ENCODE measurements at places on chromosomes 6 and 20.

- no peak for DNase-seq
Observed at GRCh38 chr20:4942331-4942730, 59.0 kb downstream of the SLC23A2 start.

DNA sequence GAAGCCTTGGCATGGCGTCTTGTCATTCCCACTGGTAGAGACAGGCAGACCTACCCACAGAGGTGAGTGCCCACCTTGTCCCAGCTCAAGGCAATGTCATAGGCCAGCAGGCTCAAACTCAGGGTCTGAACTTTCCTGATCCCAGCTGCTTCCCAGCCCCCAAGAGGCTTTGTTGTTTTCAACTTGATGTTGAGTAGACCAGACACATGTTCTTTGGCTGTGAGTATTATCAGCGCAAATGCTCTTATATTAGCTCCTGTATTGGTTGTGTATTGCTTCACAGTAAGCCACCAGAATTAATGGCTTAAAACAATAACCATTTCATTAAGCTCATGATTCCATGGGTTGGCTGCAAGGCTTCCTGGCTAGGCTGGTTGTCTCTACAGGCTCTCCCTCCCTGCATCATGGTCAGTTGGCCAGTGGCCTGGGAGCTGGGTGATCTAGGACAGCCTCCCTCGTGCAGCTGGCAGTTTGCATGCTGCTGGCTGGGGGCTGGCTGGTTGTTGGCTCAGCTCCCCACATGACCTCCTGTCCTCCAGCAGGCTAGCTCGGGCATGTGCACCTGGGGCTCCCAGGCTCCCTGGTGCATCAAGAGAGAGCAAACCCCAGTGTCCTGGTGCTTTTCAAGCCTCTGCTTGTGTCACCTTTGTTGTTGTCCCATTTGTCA is 21.6 kb downstream of the TOX2 start:
- DNase-seq: no peak

GRCh38 chr6:151101161-151101815 is 138.5 kb upstream of the AKAP12 start:
- no peak for DNase-seq

GRCh38 chr20:40508821-40509220 is 180.2 kb downstream of the MAFB start:
- DNase-seq: no peak

DNA sequence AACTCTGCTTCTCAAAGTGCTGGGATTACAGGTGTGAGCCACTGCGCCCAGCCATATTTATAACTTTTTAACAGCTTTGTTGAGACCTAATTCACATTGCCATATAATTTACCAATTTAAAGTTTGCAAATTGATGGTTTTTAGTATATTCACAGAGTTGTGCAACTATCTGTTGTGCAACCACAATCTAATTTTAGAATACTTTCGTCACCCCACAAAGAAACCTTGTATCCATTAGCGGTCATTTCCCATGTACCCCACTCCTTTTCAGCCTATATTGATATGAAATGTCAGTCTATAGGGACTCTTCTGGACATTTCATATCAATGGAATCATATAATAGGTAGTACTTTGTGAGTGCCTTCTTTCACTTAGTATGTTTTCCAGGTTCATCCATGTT is 55.8 kb downstream of the FOXO3 start:
- no peak for DNase-seq

DNA sequence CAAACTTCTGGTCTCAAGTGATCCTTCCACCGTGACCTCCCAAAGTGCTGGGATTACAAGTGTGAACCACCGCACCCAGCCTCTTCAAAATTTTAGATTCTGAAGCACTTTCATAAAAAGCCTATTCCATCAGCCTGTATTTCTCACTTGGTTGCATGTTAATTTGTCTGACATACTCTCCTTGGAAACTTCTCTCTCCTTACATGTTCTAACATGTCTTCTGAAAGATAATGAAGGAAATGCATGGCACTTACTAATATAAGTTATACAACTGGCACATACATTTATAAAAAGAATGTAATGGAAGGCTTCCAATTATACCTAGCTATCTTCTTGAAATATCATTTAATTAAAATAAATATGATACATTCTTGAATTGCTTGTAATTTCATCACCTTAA is 597.5 kb downstream of the TBC1D32 start:
- no peak for DNase-seq

GRCh38 chr20:16364320-16364687 is 208.9 kb downstream of the KIF16B start:
- no peak for DNase-seq

GRCh38 chr6:20433929-20434328 is 32.2 kb downstream of the E2F3 start:
- DNase-seq: no peak

GRCh38 chr20:58145506-58146080 is 82.9 kb downstream of the ANKRD60 start:
- DNase-seq: no peak

DNA sequence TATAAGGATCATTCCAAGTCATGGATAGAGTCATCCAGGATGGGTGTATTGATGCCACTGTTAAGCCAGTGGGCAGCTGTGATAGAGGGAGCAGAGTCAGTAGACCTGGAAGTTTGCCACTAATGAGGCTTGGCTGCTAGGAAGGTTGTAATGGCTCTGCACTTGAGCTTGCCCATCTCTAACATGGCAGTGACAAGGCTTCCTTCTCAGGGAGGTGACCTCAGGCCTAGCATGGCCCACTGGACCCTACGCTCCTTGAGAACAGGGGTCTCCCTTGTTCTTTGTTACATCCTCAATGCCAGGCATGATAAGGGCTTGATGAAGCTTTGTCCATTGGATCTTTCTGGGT is 155.1 kb downstream of the CD83 start:
- DNase-seq: no peak

- DNase-seq: no peak
Observed at GRCh38 chr6:47207261-47207660, 102.4 kb downstream of the TNFRSF21 start.
